ENCODE measurements at places on chromosomes 3 and 15. TPM values are rescaled to one million over a fixed set of nuclear protein-coding genes. Genes with fewer than 3 reads are reported as not detected.

DNA sequence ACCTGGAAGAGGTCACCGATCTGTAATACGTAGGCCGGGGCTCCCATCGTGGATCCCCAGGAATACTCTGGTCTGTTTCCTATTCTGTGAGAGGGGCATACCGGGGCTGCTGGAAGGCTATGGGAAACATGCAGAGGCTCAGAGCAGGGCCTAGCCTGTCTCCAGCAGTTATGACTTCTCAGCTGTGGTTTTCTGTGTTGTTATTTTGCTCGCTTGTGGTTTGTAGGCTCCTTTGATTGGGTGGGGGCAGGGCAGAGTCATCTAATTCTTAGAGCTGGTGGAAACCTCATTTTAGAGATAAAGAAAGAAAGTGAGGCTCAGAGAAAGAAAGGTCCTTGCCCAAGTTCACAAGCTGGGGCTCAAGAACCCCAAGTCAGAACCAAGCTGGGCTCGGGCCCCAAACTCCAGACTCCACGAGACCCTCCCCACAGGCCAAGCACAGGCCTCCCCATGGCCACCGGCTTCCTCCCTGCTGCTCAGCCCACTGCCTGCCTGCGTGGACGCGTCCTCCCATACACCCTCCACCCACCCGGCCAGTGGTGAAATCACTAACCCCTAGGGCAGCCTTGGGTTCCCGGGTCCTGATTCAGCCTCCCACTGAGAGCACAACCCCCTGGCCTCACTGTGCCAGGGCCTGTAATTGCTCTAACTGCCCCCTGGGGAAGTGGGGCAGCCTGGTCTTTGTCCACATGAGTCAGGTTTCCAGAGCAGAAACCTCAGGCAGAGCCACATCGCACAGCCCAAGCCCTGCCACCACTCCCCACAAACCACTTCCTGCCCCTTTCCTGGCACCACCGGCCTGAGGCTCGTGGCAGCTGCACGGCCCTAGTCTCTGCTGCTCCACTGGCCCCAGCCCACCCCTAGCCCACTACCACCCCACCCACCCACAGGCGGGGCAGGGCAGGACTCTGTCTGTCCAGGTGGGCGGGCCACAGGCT lies 270.8 kb downstream of the UACA start:
- no peak for DNase-seq

DNA sequence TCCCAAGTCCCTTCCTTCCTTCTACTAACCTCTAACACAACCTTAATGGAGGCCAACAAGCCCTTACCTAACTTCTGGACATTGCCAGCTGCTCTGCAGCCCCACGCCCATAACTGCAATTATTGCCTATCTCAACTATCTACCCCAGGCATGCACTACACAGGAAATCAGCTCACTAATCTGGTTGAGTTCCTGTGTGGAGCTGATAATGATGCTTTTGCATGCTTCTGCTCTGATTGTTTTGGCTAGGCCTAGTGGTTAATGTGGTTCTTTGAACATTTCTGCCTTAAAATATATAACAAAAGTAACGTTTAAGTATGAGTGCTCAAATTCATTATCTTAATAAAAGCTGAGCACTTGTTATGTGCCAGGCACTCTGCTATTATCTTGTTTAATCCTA lies 463.9 kb downstream of the MFSD1 start:
- no peak for DNase-seq

DNA sequence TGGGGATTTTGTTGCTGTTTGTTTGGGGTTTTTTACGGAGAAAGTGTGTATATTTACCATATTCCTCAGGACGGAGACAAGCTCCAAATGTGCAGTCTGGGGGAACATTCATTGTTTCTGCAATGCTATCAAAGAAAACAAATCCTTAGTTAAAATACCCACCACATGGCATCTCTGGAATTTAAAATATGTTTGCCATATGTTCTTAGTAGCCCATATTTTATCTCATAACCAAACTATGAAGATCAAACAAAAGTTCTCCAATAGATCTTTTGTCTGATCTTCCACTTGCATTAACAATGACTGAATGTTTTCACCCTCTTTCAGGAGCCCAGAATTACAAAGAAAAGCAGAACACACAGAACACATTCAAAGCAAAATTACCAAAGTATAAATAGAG lies 35.3 kb downstream of the EFHB start:
- no peak for DNase-seq

DNA sequence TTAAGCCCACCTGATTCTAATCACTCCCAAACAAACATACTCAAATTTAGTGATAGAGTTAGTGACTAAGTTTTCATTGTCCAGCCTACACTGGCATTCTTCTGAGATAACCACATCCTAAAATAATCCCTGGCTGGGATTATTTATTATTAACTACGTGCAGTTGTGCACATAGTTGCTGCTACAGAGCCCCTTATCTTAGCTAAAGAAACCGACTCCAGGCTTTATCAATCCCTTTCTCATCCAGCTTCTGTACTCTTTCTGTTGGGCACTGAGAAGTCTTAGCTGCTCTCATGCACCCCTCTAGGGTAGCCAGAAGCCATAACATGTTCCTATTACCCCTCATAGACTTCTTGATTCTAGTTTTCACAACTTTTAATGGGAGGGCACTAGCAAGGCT lies 208.7 kb downstream of the MBNL1 start:
- DNase-seq: no peak

- no peak for DNase-seq
Observed at GRCh38 chr3:79215286-79215685, 552.5 kb downstream of the ROBO1 start.

DNA sequence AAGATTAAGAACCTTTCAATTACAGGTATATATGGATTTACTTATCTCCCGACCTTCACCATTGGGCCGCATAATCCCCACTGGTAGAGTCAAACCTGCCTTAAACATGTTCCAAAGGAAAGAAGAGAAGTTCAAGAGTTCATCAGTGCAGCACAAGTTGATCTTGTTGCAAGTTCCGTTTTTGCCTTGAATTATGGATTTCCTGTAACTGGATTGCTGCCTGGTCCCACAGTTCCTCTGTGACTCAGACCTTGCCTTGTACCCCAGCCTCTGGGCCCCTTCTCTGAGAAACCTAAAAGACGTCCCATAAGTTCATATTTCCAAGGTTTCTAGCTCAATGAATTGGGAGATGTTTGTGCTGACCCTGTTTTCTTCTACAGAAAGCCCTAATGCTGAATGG lies 112.5 kb upstream of the THBS1 start:
- DNase-seq: no peak

- DNase-seq: no peak
Observed at GRCh38 chr3:184092199-184092598, 4.7 kb upstream of the HTR3E start.

DNA sequence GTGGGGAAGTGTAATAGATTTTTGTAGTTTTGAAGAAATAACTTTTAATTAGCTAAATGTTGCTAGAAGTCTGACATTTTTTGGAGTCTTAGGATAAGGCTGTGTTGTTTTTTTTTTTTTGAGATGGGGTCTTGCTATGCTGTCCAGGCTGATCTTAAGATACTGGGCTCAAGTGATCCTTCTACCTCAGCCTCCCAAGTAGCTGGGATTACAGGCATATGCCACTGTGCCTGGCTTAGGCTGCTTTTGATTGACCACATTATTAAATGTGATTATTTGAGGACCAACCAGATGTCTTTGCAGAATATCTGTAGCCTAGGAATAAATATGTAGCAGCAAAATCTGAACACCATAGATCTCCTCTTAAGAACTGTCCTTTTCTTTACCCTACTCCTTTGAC lies 29.7 kb downstream of the HACD3 start:
- no peak for DNase-seq

GRCh38 chr3:115626721-115627120 lies 3.4 kb downstream of the GAP43 start:
- no peak for DNase-seq

DNA sequence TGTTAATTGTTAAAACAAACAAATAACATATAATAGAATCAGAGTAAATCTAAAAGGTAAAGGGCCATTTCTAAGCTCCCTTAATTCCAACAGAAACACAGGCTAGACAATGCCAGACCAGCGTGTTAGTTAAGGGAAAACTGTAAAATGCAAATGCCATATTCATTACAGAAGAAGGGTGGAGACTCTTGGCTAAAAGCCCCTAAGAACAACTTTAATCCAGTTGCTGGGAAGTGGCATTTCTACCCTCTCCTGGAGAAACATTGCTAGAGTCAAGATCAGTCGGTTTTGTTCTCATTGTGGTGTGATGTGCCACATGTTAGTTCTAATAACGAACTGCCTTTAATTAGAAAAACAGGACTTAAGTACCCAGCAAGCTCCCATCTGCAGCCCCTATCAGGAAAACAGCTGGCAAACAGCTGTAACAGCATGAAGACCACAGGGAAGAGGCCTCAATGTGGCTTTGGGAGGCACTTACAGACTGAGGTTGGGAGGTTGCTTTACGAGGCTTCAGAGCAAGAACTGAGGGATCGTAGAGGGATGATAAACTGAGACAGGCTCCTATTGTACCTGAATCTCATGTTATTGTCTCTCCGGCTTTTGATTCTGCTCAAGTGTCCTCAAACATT lies 1134.8 kb downstream of the ROBO1 start:
- DNase-seq: no peak

- DNase-seq: no peak
Observed at GRCh38 chr15:78930577-78931388, 14.1 kb downstream of the CTSH start.

GRCh38 chr15:65305150-65305758 lies 777 bp downstream of the RNU5B-1 start:
- no peak for DNase-seq

DNA sequence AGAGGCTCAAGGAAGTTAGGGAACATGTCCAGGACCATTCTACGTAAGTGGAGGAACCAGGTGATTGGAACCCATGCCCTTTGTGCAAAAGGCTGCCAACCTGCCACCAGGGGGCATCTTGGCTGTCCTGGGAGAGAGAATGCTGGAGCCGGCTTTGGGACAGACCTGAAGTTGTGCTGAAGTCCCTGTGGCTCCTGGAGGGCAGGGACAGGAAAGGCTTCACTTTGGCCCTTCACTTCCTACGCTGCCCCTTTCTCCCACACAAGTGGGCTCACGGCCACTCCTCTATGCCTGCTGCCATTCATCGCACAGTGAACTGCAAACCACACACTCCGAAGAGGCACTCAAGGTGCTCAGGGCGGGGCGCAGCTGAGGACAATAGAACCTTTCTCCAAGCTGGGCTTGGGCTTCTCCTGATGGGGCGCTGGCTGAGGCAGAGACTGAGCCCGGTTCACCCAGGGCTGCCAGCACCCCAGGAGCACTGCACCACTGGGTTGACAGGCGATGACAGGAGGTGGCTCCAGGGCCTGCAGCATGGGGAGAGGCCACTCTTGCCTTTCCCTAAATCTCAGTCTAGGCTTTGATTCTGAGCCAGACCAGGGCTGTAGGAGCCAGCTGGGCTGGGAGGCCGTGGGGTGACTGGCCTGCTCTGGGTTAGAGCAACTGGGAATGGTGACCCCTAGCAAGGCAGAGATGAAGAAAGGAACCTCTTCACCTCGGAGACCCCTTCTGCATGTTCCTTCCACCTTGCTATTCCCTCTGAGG lies 8.4 kb downstream of the SHF start:
- DNase-seq: no peak

GRCh38 chr3:126128504-126129397 lies 44.8 kb upstream of the SLC41A3 start:
- no peak for DNase-seq

GRCh38 chr15:62067448-62068044 lies 769 bp downstream of the C2CD4A start:
- no peak for DNase-seq

Gene GPR149
- polyA plus RNA-seq: not detected

Gene SLC22A13
- polyA plus RNA-seq: 1.7 TPM

Gene CYP8B1
- 0.87 TPM for polyA plus RNA-seq

Gene CAPN3
- 23.9 TPM for polyA plus RNA-seq

Gene FETUB
- polyA plus RNA-seq: 0.33 TPM

Gene ISLR2
- polyA plus RNA-seq: 0.75 TPM

Gene RPSA
- polyA plus RNA-seq: 1,500 TPM
